ENCODE measurements at places on chromosomes 6 and 20.

DNA sequence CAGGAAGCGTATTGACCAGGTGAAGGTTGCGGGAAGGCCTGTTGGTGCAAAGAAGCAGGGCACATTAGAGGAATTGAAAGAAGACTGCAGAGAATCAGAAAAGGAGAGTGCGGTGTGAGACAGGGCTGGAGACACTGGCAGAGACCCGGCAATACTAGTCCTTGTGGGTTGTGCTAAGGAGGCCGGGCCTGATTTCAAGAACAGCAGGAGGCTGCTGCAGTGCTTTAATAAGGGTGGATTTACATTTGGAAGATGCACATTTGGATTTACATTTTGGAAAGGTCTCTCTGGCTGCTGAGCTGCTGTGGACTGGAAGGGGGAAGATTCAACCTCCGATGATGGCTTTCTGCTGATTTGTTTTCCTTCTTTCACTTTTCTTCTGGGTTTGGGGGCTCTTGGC lies 167.8 kb downstream of the SLC24A3 start:
- no peak for DNase-seq

DNA sequence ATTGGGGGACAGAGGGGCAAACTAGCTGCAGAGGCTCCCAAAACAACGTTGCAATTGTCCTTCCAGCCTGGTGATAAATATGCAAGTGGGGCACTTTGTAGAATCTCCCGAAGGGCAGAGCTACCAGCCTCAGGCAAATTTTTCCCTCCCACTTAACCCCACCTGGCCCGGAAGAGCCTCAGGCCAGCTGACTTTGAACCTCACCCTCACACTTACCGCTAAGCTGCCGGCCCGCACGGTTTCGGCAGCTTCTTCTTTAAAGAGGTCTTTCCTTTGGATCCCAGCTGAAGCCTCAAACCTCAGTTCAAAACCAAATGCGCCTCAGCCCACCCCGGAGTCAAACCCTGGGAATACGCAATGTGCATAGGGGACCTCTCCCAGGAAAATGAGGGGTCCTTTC lies 2.5 kb downstream of the OVOL2 start:
- no peak for DNase-seq

DNA sequence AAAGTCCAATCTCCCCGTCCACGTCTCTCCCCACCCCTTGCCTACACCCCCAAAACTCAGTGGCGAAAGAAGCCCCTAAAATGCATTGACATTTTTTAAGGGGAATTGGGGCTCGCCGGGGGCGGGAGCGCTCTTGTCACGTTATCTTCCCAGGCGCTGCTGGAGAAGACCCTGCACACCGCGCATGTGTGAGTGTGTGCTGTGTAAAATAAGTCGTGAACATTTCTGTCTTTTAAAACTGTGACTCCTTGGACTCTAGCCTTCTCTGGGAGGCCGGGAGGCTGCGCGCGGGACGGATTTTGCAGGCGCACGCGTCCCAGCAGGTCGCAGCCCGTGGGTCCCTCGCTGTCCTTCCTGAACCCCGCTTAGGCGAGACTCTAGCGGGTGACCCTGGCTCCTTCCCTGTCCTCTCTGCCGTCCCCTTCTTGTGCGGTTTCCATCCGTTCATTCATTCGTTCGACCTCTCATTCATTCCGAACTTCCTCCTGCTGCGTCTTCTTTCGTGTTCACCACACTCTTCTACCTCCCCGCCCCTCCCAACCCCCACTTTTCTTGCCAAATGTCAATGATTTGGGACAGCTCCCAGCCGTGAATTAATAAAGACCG lies 2.2 kb downstream of the NRN1 start:
- peak; percentile 42 for DNase-seq

GRCh38 chr20:6953611-6954010 lies 186.1 kb downstream of the BMP2 start:
- DNase-seq = no peak
